ENCODE measurements at places on chromosomes 4 and X.

- no peak for DNase-seq
Measured at GRCh38 chrX:103793545-103793940, 16.9 kb downstream of the PLP1 start.

DNA sequence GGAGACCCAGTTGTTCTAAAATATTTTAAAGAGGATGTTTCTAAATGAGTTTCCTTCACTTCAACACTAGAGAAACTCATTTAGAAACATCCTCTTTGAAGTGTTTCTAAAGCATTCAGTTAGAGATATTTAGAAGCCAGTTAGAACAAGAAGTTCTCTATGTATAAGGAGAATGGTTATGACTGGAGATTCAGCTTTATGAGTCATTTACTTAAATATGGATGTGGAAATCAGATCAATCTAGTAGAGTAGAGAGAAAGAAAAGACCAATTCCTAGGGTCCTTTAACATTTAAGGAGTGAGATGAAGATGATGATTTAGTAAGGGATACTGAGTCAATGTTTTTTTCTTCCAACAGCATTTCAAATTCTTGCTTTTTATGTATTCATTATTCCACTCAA is 234.1 kb downstream of the GRXCR1 start:
- no peak for DNase-seq

GRCh38 chr4:152247271-152247975 is 288.5 kb downstream of the FBXW7 start:
- DNase-seq: no peak

DNA sequence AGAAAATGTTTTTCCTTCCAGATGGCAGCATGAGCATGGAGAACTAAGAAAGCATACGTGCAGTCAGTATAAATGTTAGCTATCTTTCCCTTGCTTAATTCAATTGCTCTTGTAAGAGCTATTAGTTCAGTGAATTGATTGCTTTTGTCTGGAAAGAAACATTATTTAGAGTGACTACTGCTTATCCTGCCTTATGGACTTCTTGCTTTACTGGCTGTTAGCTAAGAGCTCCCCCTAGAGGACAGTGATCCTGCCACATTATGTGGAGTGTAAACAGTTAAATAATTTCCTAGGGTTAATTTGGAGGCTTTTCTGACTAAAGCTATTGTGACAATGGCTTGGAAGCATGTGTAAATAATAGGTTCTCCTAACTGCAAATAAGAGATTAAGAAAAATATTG is 1402.4 kb downstream of the FAM133A start:
- DNase-seq: no peak

GRCh38 chr4:101418466-101418865 is 71.1 kb upstream of the PPP3CA start:
- DNase-seq: no peak

DNA sequence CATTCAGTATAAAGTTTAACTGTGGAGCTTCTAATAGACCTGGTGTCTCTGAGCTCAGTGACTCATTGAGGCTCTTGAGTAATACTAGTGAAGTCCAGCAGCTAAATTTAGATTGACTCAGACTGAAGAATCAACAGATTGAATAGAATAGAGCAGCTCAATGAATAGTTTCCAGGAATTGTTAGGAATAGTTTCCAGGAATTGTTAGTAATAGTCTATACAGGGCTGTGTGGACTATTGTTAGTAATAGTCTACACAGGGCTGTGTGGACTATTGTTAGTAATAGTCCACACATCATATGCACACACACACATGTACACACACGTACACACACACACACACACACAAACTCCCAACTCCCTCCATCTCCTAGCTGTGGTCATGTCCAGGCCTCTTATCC is 3.0 kb downstream of the GIMD1 start:
- no peak for DNase-seq

DNA sequence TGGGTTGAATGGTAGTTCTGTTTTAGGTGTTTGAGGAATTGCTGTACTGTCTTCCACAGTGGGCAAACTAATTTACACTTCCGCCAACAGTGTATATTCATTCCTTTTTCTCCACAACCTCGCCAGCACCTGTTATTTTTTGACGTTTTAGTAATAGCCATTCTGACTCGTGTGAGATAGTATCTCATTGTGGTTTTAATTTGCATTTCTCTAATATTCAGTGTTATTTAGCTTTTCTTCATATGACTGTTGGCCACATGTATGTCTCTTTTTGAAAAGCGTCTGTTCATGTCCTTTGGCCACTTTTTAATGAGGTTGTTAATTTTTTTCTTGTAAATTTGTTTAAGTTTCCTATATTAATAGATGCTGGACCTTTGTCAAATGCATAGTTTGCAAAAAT is 26.9 kb upstream of the WDR17 start:
- no peak for DNase-seq

- DNase-seq: peak; percentile 7
Measured at GRCh38 chrX:13750204-13750603, 15.7 kb downstream of the OFD1 start.

- DNase-seq: no peak
Measured at GRCh38 chr4:183154701-183155391, 55.8 kb downstream of the WWC2 start.

DNA sequence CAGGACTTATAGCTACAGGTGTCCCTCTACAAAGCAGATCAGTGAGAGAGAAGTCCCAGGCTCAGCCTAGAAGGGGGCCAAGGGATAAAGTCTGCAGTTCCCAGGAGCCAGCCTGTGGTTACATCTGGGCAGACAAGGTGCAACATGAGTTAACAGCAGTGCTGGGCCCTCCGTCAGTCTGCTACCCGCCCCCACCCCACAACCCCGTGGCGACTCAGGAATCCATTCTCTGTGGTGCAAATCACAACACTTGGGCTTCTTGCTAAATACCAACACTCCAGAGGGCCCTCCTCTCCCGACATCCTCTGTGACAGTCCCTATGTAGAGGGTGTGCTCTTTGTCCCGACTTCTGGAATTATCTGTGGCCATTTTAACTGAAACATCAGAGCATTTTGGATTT is 13.8 kb downstream of the GPM6B start:
- no peak for DNase-seq

DNA sequence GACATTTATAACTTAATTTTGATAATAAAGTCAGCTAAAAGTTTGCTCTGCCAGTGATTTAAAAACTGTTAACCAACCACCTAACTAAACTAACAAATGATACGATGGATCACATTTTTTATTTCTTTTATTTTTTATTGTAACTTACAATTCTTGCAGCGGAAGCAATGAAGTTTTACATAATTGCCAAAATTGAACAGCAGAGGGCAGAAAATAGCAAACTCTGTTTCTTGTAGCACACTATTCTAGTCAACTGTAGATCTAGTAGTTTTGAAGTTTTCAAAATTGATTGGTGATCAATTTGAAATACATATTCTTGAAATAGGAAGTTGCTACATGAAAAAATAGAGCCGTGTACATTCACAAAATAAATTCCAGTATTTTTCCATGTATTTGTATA is 2.8 kb upstream of the GRIA2 start:
- DNase-seq: no peak

- DNase-seq: no peak
Measured at GRCh38 chrX:93332329-93332728, 341.0 kb downstream of the NAP1L3 start.

DNA sequence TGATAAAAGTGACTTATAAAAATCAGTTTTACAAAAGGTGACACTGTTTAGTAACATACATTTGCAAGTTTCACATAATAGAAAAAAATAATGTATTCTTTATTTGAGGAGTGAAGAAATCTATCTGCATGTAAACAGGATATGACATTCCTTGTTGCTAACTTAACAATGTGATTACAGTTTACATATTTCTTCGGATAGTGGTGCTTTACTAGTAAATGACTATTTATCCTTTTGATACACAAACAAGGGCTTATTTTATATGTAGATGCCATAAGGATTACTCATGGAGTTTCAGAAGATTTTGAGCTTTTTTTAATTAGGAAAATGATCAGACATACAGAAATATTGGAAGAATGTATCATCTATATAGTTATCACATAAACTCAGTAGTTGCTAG is 126.5 kb downstream of the SLIT2 start:
- no peak for DNase-seq

- no peak for DNase-seq
Measured at GRCh38 chr4:7862561-7863192, 77.0 kb downstream of the AFAP1 start.

GRCh38 chr4:2606960-2607506 is 70.6 kb downstream of the FAM193A start:
- DNase-seq: no peak

GRCh38 chrX:102593367-102593766 is 5.9 kb upstream of the ARMCX5 start:
- DNase-seq: no peak

- DNase-seq: no peak
Measured at GRCh38 chrX:1466232-1466661, 13.5 kb upstream of the ASMTL start.

- DNase-seq: no peak
Measured at GRCh38 chr4:162891788-162892707, 274.6 kb downstream of the NAF1 start.

- no peak for DNase-seq
Measured at GRCh38 chrX:137413190-137413589, 152.7 kb upstream of the ZIC3 start.

DNA sequence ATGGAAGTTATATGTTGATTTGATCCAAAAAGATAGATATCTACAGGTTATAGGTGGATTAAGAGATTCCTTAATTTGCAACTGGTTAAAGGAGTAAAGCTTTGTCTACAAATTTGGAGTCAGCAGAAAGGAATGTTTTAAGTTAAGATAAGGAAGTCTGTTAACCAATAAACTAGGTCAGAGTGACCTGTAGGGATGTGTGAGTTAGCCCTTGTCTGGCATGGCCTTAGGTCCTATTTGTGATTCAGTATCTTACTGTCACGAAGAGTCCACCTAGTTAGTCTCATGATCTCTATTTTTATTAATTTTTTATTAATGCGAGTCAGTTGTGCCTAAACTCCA is 230.8 kb downstream of the INPP4B start:
- no peak for DNase-seq

- no peak for DNase-seq
Measured at GRCh38 chr4:106312997-106313522, 2.9 kb downstream of the TBCK start.

- no peak for DNase-seq
Measured at GRCh38 chr4:3819210-3819919, 53.2 kb downstream of the ADRA2C start.

DNA sequence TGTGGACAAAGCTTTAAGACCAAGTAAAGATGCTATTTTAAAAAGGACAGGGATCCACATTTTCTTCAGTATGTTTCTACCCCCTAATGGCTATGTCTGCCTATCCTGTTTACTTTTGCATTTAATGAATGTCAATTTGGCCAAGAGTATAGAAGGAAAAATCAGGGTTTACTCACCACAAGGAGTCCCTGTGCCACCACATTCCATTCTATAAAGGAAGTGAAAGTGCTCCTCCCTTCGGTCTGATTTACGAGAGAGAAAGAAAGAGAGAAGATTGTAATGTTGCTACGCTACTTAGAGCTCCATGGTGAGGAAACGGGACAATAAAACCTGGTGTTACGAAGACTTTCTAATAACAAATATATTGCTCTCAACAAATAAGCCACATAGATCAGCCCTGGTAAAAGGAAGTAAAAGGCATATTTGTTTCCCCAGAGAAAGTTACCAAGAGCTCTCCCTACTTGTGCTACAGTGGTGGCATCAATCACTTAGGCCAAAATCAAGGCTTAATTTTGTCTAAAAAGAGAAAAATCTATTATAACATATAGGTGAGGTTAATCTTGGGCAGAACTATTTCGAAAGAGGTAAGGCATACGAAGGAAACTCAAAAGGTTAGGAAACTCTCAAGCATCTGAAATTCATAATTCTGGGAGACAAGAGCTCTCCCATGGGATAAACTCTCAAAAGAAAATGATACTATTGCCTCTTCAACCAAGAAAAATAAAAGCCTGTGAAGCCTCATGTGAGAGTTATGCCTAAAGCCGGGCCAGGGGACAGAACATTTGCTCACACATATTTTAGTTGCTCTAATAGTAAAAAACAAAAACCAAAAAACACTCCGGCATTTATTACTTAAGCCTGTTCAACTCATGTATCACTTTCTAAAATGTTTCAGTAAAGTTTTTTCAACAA is 29.5 kb downstream of the TAPT1 start:
- DNase-seq: no peak

- DNase-seq: no peak
Measured at GRCh38 chrX:2828344-2828958, at the start of gene GYG2. Gene GYG2 (plus strand): TSS chrX:2828930. CDS start chrX:2830189, 1,259 bp downstream.

- no peak for DNase-seq
Measured at GRCh38 chr4:147975325-147975724, 243.4 kb downstream of the ARHGAP10 start.

- no peak for DNase-seq
Measured at GRCh38 chr4:103168993-103169392, 29.1 kb downstream of the CENPE start.
